Activated CD4-positive, alpha-beta T cell treated with anti-CD3 and anti-CD28 coated beads, Interleukin-2, Interleukin-4, amounts not matched to agents 100 ng/mL and 50 ng/mL, durations not matched to agents 16 hours and 8 hours (primary cell): ENCODE measurements at places on chromosomes 11 and 22.
A peak's percentile ranks its signal among the peaks of the same experiment; 100 is the strongest.

DNA sequence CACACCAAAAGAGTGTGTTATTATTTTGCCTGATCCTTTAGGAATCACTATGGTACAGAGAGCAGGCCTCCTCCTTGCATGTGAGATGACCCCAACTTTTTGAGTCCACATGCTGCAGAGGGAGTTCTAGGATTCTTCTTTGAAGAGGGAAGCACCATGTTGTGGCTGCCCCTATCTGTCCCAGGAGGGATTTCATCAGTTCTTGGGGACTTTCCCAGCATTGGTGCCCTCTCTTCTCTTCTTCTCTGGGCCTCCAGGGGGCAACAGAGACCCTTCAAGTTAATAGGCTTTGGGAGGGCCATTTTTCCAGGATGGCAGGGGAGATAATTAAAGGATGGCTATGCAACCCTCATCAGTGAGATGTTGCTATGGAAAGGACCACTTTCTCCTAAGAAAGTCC is 3.6 kb downstream of the MMP1 start:
- DNase-seq: peak; percentile 37

- no peak for DNase-seq
These were observed 134.0 kb downstream of the FAM76B start for GRCh38 chr11:95655536-95655935.

DNA sequence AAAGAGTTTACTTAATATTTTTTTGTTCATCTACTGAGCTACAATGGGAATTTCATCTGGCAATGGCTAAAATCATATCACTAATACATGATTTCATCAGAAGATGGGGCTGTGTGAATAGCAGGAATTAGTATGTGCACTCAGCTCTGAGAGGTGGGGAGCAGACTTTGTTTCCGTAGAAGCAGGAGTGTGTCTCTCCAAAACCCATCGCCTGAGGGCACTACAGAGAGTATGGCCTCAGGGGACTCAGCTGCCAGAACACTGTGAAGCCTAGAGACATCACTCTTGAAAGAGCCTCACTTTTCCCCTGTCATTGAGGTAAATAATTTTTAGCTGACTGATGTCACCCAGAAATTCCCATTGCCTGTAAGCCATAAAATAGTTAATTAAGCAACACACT is 261.4 kb upstream of the ISX start:
- DNase-seq: no peak

GRCh38 chr11:107931206-107931605 is 3.0 kb downstream of the RAB39A start:
- no peak for DNase-seq

DNA sequence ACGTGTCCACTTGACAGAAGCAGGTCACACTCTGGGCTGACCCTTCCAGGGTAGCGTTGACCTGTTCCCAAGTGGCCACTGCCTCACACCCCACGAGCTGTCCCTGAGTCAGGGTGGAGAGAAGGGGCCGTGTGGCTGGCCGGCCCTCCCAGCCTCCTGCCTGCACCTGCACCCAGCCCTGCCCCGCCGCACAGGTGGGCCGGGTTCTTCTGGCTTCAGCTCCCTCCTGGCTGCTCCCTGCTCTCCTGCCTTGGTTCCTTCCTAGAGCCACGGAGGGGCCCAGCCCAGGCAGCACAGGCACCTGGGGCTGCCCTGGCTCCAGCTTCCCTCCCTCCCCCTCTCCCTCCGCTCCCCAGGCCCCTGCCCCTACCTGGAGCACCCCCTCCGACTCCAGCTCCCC is 42.3 kb downstream of the MOB2 start:
- DNase-seq: no peak

GRCh38 chr11:123451183-123451781 is 21.2 kb downstream of the GRAMD1B start:
- peak; percentile 53 for DNase-seq

- peak; percentile 27 for DNase-seq
These were observed 27.8 kb upstream of the ROBO3 start for GRCh38 chr11:124837491-124837856.

- no peak for DNase-seq
These were observed 15.5 kb downstream of the DGCR8 start for GRCh38 chr22:20095521-20095920.

DNA sequence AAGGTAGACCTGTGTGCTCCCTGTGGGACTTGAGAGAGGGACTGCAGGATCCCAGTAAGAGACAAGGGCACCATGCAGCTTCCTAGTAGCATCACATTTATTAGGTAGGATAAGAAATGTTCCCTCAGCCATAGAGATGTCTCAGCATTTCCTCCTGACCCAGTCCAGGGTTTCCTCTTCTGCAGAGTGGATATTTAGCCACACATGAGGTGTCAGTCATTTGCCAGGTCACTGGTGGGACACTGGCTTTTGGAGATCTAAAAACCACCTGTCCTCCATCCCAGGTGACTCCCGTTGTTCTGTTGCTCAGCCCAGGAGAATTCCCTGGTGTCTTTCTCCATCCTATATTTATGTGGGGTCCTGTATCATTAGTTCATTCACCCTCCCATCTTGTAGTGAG is 117.5 kb upstream of the NNMT start:
- DNase-seq: no peak

GRCh38 chr11:34595960-34596644 is 24.8 kb upstream of the EHF start:
- DNase-seq: no peak

DNA sequence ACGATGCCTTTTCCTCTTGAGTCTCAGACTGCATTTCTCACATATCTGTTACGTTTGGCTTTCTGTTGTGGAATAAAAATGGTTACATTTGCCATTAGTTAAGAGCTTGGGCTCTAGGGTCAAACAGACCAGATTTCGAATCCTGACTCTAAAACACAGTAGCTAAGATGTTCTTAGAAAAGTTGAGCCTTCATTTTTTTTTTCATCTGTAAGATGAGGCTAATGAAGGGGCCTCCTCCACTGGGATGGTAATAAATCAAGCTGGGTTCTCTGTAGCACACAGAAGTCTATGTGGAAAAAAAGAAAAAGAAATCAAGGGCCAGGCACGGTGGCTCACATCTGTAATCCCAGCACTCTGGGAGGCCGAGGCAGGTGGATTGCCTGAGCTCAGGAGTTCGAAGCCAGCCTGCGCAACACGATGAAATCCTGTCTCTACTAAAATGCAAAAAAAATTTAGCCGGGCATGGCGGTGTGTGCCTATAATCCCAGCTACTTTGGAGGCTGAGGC is 49.9 kb upstream of the CAPRIN1 start:
- DNase-seq: no peak

GRCh38 chr11:13861411-13861810 is 101.1 kb upstream of the SPON1 start:
- no peak for DNase-seq

GRCh38 chr11:33475993-33476392 is 218.8 kb downstream of the HIPK3 start:
- no peak for DNase-seq

GRCh38 chr11:46874586-46874985 is 28.5 kb upstream of the CKAP5 start:
- no peak for DNase-seq

DNA sequence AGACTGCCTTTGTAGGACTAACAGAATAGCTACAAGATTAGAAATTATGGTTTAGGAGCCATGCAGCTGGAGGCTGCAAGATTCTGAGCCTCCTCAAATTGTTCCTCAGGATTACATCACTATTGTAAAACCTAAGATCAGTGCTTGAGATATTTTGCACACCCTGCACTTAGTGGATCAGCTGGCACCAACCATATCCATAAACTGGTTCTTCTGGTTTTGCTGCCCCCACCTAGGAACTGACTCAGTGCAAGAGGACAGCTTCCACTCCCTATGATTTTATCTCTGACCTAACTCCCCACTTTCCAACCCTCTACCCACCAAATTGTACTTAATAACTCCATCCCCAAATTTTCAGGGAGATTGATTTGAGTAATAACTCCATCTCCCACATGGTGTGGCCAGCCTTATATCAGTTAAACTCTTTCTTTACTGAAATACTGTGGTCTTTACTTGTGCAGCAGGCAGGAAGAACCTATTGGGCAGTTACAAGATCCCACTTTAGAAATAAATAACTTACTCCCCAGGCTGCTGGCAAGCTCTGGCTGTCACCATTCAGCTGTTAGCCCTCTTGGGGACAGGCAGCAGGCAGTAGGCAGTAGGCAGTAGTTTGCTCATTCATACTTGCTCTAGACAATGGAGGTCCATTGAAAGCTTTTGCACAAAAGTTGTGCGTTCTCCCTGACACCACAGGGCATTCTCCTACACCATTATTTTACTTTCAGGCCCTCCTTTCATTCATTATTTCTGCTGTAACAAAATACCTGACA is 119.0 kb downstream of the SLC17A6 start:
- no peak for DNase-seq

- DNase-seq: peak; percentile 92
These were observed at the start of gene LSP1 for GRCh38 chr11:1852877-1853276. LSP1 (plus strand) TSS chr11:1853084; CDS start chr11:1853145, 61 bp downstream.

GRCh38 chr11:17691550-17691949 is 27.8 kb upstream of the MYOD1 start:
- no peak for DNase-seq
